Right lobe of liver (tissue), 6 donors: ENCODE measurements at places on chromosomes 12 and 14.

DNA sequence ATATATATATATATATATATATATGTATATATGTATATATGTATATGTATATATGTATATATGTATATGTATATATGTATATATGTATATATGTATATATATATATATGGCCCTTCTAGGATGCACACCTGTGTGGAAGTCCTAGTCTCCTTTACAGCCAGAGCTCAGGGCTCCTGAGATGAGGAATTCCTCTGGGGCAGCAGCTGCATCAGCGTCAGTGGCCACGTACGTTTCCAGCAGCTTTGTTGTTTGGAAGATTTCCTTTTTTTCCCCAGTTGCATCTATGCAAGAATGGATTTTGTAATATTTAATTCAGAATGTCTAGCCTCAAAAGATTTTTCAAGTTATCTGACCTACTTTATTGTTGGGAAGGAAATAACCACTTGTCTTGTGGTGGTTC is 68.6 kb downstream of the TNFAIP2 start:
- no peak for DNase-seq

GRCh38 chr14:55975281-55975910 is 142.8 kb upstream of the PELI2 start:
- no peak for DNase-seq

DNA sequence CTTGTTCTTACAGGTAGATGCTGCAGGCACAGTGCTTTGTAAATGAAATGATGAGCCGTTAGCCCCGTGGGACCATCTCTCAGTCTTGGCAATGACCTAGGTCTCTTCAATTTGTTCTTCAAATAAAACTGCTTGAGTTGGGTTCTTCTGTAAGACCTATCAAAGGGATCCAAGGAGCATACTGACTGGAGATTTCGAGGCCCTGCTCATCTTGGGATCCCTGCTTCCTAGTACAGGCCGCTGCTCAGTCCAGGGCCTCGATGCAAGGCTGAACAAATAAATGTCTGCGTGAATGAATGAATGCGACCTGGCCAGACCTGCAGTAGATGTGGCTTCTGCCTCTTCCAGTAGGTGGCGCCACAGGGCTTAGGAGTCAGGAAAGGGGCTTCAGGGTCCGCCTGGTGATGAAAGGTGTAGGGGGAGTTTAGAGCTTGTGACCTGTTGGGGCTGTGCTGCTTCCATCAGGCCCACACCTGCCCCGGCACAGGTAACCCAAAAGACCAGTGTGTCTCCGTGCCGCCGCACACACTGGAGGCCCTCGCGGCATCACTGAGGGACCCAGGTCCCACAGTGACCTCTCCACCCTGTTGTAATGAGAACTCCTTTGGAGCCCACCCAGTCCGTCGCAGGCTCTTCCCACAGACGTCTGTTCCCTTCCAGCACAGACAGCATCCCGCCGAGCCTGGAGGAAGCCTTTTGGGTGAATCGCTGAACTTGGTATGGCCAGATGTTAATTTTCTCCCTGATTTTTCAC is 4.4 kb downstream of the CACNA1C start:
- no peak for DNase-seq

GRCh38 chr14:65084554-65085505 is 17.5 kb downstream of the MAX start:
- no peak for DNase-seq

DNA sequence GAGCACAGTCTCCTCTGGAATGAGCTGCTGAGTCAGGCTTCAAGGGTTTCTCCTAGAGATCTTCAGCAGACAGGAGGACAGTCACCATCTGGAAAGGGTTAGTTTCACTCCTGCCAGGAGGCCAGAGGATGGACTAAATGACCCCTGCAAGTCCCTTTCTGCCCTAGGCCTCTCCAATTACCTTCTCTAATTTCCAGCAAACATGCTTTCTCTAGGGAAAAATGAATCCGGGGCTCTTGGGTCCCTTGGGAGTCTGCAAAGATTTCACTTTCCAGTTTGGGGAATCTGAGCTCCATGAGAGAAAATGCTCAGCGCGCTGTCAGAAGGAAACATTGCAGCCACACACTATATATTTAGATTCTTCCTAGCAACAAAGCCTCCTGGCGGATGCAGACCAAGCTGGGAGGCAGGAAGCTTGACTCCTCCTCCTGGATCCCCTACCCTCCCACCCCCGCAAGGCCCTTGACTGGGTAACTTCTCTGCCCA is 184.4 kb upstream of the CCND2 start:
- no peak for DNase-seq

DNA sequence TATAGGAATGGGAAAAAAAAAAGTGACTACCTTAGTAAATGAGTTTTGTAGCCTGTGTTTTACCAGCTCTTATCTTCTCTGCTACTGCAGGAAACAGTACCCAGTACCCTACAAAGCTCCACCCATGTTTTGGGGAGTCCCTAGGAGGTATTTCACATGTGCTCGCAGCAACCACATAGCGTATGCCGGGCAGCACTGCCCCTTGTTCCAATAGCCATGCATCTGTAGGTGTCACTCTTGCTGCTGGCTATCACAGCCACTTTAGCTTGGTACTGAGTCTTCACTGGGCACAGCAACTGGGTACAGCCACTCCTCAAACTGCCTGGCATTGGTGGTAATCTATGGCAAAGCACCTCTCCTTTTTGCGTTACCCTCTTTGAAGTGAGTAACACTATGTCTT is 2.0 kb upstream of the MDM1 start:
- peak; percentile 28 for DNase-seq

GRCh38 chr12:104458694-104459367 is 2.1 kb downstream of the CHST11 start:
- no peak for DNase-seq

DNA sequence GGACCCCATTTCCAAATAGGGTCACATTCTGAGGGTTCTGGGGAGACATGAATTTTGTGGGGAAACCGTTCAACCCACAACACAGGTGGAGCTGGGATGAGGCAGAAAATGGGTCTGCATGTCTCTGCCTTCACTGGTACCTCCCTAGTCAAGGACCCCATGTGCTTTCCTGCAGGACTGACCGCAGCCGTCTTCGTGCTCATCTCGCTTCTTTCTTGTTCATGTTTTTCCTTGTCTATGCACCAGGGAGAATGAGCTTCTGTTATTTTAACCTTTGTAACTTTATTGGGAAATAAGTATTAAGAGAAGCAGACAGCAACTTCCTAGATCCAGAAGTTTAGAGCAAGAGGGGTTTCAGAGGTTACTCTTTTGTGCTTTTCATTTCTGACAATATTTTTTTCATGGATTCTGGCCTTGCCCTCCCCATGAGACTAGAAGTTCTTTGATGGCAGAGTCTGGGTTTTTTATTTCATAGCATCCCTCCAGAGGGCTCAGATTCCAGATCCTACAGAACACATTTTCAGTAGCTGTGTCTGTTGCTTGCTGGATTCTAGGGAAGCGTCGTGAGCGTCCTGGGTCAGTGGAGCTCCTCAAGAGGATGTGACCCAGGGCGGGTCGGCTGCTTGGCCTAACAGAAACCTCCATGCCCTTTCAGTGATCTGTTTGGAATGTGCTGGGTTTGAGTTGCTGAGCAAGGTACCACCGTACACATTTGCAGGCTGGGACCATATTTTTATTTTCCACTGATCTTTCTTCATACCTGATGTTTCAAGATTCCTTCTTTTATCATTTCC is 104.2 kb downstream of the ADGRD1 start:
- DNase-seq: no peak

DNA sequence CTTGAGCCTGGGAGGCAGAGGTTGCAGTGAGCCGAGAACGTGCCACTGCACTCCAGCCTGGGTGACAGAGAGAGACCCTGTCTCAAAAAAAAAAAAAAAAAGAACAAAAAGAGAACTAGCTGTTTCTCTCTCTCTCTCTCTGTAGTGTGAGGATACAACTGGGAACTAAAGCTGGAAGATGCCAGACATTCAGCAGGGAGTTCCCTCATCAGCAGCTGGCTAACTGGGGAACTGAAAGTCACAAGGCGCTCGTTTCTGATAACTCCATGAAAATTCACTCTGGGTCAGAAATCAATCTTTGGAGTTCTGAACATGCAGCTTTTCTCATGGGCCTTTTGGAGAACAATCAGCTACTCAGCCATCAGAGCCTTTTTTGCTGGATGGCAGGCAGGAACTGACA is 43.5 kb upstream of the MAP1LC3B2 start:
- DNase-seq: no peak

DNA sequence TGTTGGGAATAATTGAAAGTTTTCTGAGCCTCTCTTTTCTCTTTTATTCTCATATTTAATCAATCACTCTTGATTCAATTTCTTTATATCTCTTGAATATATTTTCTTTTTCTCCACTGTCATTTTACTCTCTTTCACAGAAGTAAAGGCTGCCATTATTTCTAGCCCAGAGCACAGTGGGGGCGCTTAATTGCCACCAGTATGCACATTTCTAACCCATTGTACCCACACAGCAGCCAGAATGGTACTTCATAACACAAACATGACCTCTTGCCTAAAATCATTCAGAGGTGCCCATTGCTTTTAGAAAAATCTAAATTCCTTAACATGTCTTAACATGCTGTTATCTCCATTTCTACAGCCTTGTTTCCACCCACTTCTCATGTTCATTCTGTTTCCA is 190.2 kb upstream of the LMO3 start:
- DNase-seq: no peak

DNA sequence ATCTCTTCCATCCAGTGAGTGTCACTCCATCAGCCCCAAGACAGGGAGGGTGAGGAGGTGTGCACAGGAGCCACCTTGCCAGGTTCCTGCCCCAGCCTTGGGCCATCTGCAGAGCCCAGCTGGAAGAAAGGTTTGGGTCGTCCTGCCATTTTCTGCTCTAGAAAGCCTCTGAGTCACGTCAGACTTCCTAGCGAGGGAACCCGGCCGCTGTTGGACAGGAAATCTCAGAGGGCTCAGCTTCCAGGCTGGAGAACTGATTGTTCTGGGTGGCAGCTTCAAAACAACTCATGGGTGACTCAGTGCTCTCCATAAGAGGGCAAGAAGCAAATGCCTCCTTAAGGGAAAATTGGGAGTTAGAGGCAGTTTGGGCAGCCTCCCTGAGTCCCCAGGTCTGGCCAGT is 16.6 kb downstream of the HIP1R start:
- no peak for DNase-seq

GRCh38 chr12:65510007-65510406 is 231.5 kb downstream of the MSRB3 start:
- no peak for DNase-seq

- DNase-seq: no peak
Observed at GRCh38 chr12:75782069-75782581, 249.5 kb downstream of the PHLDA1 start.

GRCh38 chr12:112013601-112014402 is 576 bp downstream of the ERP29 start:
- DNase-seq: peak; percentile 82

DNA sequence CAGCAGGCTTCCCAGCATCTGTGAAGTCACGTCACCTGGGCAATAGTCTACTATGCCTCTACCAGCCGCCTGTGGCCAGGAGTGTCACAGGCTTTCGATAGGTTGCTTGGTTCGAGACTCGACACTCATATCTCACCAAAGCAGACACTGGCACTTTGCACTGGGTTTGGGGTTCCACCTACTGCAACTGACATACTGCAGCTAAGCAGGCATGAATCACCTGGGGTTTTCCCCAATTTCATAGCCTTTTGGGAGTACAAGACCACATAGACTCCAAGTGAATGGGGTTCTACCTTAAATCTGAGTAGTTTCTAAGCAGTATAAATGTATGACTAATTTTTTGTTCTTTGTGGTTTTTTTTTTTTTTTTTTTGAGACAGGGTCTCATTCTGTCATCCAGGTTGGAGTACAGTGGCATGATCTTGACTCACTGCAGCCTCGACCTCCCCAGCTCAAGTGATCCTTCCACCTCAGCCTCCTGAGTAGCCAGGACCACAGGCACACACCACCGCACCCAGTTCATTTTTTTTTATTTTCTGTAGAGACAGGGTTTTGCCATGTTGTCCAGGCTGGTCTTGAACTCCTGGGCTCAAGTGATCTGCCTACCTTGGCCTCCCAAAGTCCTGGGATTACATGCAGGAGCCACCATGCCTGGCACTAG is 32.1 kb downstream of the DMAC2L start:
- no peak for DNase-seq

DNA sequence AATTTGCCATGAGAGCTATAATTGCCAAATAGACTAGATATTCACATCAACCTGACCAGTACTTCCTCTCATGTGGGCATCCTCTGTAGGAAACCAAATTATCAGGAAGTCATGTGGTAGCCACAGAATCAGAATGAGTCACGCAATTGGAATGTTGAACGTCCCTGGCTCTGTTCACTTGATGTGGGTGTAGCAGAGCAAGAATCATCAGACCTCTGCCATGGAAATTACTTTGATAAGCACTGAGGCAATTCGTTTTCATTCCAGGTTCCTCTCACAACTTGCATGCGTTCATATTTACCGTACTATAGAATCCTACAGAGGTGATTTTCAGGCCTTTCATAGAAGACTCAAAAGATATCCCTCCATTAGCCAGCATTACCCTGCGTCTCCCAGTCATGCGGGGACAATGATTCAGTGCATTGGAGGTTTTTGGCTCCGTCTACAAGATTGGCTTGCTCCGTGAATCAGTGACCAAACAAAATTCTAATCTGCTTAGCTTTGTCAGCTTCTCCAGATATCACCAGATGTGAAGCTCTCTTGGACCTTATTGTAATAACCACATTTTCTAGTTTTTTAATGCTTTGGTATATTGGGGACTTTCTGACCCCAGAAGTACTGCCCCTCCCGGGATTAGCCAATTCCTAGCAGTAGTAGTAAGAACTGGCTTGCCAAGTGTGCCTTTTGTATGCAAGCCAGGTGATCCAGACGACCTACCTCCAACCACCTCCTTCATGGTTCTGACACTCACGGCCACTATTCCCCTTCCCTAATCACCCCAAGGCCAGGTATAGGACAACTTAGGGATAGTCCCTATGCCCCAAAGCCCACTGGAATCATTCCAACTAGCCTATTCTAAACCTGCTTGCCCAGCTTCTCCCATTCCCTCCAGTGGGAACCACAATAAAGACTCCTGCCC is 133.4 kb downstream of the KICS2 start:
- no peak for DNase-seq

GRCh38 chr12:62737615-62738014 is 197.3 kb downstream of the PPM1H start:
- DNase-seq: no peak

GRCh38 chr12:131003716-131004045 is 50.0 kb downstream of the ADGRD1 start:
- no peak for DNase-seq
